ENCODE measurements at places on chromosomes 5 and 9.
A peak's percentile ranks its signal among the peaks of the same experiment; 100 is the strongest.

GRCh38 chr5:106962464-106963230, 708.1 kb downstream of the EFNA5 start:
- DNase-seq: no peak

DNA sequence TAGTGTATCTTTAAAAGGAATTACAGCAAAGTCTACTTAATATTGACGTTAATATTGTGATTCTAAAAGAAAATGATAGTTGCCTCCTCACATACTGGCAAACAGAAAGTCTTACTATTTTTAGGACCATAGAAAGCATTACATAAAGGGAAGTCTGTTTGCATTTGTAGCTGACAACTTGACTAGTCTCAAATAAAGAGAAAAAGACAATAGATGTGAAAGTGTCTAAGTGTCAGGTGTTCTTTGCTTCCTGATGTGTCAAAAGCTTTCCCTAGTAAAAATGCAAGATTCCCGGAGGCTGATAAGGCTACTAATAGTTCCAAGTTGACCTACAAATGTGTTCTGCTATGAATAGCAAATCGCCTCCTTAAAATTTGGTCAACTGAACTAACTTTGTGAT, 259.7 kb downstream of the CDH10 start:
- no peak for DNase-seq

- no peak for DNase-seq
These were observed 267.6 kb downstream of the TMEM167A start for GRCh38 chr5:82809420-82810143.

- no peak for DNase-seq
These were observed 1.7 kb downstream of the PCDHGA3 start for GRCh38 chr5:141345327-141345726.

GRCh38 chr9:78014776-78015175, 16.8 kb downstream of the GNAQ start:
- peak; percentile 75 for DNase-seq

DNA sequence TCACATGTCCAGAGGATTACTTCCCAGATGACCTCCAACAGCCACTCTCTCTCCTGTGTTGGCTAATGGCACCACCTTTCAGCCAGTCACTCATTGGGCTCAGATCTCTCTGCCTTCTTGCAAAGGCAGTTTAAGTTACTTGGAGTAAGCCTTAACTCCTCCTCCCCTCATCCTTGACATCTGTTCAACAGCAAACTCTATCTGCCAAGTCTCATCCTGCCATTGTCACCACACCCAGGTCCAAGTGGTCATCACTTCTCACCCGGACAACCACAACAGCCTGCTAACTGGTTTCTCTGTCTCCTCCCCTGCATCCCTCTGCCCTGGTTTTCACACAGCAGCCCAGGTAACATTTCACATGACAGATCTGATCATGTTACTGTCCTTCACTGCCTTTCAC, 58.5 kb downstream of the DCP2 start:
- no peak for DNase-seq

DNA sequence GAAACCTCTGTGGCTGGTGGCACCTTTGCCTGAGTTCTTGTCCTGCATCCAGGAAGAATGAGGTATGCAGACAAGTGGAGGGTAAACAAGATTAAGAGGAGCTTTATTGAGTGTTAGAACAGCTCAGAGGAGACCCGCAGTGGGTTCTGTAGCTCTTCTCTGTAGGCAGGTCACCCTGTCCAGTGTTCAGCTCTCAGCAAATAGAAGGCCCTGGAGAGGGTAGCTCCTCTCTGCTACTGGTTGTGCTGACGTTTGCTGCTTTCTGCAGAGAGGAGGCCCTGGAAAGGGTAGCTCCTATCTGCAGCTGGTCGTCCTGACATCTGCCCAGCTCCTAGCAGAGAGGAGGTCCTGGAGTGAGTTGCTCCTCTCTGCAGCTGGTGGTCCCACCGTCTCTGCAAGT, 96.8 kb upstream of the CCDC112 start:
- DNase-seq: no peak

- no peak for DNase-seq
These were observed 20.0 kb downstream of the F2R start for GRCh38 chr5:76735762-76736545.

DNA sequence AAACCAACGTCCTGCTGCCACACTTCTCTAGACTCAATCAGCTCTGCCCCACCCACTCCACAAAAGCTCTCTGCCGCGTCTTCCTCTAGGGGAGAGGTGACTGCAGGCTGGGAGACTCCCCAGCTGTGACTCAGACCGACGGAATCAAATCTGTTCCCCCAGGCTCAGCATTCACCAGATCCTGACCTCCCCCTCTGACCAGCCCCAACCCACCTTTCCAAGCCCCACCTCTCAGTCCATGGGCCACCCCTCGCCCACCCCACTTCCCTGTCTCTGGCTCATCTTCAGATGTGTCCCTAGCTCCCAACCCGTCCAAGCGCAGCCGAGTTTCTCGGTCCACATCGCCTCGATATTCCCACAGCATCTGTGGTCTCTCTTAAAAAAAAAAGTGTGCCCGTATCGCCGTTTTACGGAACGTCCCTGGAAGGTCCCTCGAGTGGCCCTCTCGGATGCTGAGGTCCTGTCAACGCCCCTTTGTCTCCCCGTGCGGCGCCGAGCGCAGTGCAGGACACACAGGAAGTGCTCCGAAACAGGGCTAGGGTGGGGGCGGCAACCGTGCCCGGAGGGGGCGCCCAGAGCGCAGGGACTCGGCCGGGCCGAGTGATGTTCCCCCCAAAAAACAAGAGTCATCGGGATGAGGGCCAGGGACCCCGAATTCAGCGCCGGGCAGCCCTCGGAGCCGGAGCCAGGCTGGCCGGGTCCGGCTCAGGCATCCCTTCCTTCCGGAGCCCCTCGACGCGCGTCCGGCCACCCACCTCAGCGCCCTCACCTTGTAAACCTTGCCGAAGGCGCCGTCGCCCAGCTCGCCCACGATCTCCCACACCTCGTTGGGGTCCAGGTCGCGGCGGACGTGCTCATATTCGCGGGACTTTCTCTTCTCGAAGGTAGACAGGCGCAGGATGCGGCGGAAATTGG, 649 bp downstream of the STK10 start:
- peak; percentile 74 for DNase-seq

DNA sequence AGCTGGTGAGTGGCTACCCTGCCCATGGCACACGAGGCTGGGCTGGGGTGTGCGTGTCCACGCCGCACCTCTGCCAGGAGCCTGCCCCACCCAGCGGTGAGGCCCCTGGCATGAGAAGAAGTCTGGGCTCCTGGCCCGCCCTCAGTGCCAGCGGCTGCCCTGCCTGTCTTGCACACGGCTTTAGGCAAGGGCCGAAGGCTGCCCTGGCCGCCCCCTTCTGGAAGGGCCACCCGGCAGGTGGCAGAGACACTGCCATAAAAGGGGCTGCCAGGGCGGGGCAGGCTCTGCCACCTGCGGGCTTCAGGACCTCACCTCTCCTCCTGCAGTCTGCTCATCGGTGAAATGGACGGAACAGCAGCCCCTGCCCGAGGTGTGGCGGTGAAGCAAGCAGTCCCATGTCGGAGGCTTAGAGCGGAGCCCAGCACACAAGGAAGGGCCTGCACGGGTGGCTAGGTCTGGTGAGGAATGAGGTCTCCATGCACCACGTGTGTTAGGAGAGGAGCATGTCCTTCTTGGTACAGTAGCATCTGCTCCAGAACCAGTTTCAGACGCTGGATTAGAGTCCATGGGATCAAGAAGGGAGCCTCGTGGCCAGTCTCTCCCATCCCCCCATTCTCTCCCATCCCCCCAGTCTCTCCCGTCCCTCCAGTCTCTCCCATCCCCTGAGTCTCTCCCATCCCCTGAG, 34.8 kb upstream of the TMEM250 start:
- no peak for DNase-seq

- DNase-seq: peak; percentile 63
These were observed 3.6 kb downstream of the SYNPO start for GRCh38 chr5:150644058-150644457.

GRCh38 chr5:27477550-27477949, 439.2 kb upstream of the CDH9 start:
- DNase-seq: no peak

DNA sequence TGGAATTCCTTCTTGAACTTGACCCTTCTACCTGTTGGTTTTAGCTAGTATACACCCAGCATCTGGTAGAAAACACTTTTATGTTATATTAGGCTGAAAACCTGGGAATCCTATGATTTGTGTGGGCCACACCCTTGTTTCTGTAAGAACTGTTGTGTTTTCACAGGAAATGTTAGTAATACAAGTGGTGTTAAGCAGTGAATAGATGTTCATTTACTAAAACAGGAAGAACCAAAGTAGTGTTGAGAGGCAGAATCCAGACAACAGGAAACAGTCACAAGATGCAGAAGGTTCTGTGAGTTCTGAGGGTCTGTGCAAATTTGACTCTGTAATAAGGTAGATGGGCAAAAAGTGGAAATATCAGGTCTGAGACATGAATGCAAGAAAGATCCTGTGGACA, 73.0 kb upstream of the RAI14 start:
- no peak for DNase-seq

GRCh38 chr5:172751761-172752510, 19.1 kb downstream of the DUSP1 start:
- DNase-seq: no peak

GRCh38 chr9:109779711-109780452, at the start of gene PALM2AKAP2:
PALM2AKAP2 (plus strand) TSS chr9:109780198; CDS start chr9:109780489, 291 bp downstream.
- DNase-seq: peak; percentile 82

DNA sequence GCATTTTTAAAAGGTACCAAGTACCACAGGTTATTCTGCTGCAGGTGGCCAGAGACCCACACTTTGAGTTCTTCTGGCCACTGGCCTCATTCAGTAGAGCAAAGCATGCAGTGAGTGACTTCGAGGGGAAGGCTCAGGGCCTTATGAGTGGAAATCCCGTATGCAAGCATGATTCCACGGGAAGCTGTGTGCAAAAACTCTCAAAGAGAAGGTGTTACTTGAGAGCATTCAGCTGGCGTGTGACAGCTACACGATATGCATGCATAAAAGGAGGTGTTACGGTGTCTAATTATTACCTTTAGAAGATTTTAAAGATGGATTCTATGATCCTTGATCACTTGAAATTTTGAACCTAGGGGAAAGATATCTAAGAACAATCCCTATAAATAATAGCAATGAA, 160.3 kb downstream of the ENC1 start:
- DNase-seq: no peak

GRCh38 chr5:175663186-175664184, 5.6 kb downstream of the HRH2 start:
- DNase-seq: no peak

GRCh38 chr5:78903861-78904260, 81.2 kb downstream of the ARSB start:
- peak; percentile 39 for DNase-seq

DNA sequence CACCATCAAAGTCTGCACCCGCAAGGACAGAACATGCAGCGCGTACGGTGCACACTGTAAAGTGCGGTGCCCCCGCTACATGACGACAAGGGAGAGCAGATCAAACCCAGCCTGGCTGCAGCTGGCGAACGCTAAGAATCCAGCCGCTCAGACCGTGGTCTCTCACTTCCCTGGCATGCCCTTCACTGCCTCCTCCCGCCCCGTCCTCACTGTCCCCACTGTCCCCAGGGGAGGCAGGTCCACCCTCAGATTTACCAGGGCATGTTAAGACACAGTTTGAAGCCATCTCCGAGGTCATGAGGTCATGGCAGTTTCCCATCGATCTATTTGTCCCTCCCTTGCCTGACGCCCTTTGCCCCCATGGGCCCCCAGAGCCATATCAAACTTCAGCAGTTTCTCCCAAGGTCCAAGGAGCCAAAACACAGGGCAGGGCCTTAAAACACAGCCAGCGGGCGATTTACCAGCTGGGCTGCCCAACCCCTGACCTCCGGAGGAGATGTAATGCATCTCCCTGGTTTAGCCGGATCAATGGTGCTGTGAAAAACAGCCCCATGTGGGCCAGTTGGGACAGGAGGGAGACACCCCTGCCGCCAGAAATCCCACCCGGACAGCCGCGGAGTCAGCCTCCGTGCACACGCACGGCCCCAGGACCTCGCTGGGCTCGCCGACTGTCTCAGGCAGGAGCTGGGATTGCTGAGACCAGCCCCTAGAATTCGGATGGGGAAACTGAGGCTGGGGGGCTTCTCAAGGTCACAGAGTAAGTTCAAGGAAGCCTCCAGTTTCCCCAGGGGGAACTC, 52.3 kb upstream of the FUBP3 start:
- DNase-seq: no peak

- peak; percentile 19 for DNase-seq
These were observed 116.7 kb downstream of the NR6A1 start for GRCh38 chr9:124654431-124654830.

- peak; percentile 13 for DNase-seq
These were observed 63.2 kb downstream of the SERINC5 start for GRCh38 chr5:80192507-80193241.

DNA sequence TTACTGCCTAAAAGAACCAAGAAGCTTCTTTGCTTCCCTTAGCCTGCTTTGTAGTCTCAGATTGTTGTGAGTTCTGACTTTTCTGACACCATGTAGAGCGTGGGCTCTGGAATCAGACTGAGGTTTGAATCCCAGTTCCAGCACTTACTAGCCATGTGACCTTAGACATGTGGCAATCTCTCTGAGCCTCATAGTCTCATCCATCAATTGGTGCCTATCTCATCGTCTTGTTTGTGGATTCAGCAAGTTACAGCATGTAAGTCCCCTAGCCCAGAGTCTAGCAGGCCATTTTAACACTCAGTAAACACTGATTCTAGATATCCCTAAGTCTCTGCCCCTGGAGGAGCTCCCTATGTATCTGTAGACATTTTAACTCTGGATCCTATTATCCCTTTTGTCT, 94.7 kb downstream of the ANGPTL2 start:
- DNase-seq: no peak

DNA sequence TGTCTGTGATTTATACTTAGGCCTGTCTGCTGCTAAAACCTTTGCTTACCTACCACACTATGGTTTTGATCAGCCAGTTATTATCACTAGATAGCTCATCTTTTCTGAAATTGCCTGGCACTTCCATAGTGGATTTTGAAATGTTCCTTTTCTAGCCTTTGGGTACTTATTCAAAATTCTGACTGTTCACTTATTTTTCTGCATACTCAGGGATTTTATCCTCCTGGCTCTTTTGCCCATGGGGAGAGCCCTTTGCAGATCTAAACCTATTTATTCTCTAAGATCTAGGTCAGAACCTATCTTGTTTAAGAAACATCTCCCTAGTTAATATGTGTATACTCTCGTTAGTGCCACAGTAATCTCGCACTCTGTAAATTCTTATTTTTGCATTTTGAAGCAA, 103.5 kb upstream of the C9orf72 start:
- DNase-seq: no peak

DNA sequence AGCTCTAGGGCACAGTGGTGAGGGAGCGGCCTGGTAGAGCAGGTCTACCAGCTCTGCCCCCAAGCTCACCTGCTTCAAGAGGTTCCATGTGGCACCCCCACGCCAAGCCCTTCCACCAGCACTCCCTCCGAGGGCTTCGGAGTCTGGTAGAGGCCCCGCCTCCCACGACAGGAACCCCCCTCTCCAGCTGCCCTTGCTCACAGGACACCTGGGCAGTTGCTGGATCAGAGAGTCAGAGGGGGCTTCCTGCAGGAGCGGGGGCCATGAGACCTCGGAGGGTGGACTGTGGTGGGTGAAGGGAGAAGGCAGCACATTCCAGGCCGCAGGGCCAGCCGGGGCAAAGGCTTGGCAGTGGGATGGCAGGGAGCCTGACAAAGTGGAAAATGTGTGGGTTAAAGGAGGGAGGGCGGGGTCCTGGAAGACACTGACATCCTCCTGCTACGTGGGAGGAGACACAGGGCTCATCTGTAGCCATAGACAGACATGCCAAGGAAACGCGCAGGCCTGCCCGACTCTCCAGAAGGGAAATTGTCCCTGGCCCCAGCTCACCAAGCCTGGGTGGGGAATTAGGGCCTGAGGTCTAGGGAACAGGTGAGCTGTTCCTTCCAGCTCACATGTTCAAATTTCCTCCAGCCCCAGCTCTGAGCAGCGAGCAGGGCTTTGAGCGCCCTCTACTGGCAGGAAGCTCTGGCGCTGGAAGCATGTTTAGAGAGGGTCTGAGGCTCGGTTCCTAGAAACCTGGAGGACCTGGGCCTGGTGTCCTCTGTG, 74.2 kb downstream of the NTNG2 start:
- peak; percentile 46 for DNase-seq

Data from fibroblast of skin of right quadriceps (primary cell).